ENCODE measurements at places on chromosomes 7 and 10. TPM values are rescaled to one million over a fixed set of nuclear protein-coding genes. Genes with fewer than 3 reads are reported as not detected.
A peak's percentile ranks its signal among the peaks of the same experiment; 100 is the strongest.

Gene TCAF2
- 1.2 TPM for polyA plus RNA-seq

Gene C10orf143
- 3.2 TPM for polyA plus RNA-seq

Gene SPAM1
- polyA plus RNA-seq = not detected

- H3K4me1 ChIP-seq = peaks cover 7% of the 10 kb centered on the region
- no peak for DNase-seq
- H3K4me3 ChIP-seq = peak overlapping the region; percentile 29
- no peaks in the 10 kb centered on the region for H3K27me3 ChIP-seq
- peaks cover 10% of the 10 kb centered on the region for H3K36me3 ChIP-seq
These were observed 809 bp upstream of the OGA start for GRCh38 chr10:101818872-101819633.

GRCh38 chr10:95336702-95337101 is 45.9 kb upstream of the PDLIM1 start:
- H3K4me3 ChIP-seq = no peak overlapping the region
- no peaks in the 10 kb centered on the region for H3K27me3 ChIP-seq
- H3K27ac ChIP-seq = no peak overlapping the region

DNA sequence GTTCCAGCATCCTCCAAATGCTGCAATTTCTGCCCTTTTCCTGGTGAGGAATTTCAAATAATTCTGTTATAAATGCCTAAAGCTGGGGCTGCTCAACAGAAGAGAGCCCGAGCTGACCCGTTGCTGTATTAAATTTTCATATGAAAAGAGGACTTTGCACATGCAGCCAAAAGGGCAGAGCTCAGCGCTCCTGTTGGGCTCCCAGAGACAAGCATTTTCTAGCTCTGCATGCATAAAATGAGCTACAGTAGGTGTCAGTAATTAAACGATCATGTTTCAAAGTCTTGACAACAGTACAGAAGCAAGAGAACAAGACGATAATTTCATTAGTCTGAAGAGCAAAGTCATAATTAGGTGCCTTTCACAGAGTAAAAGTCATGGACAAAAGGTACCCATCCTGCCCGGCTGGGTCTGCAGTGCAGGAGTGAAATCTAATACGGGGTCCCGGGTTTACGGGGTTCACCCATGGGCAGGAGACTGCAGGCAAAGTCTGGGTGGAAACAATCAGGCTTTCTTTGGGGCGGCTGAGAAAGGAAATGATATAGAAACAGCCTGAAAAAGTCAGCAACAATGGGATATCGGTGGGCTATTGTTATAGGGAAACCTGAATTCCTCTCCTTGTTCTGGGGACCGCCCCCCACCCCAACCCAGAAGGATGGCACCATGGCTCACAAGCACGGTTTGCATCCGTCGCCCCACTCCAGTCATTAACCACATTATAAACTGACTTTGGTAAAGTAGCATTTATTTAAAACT is 66.0 kb downstream of the EBF3 start:
- peaks cover 2% of the 10 kb centered on the region for H3K4me1 ChIP-seq
- no peak overlapping the region for H3K4me3 ChIP-seq
- DNase-seq = no peak
- no peaks in the 10 kb centered on the region for H3K36me3 ChIP-seq
- H3K27ac ChIP-seq = no peak overlapping the region

DNA sequence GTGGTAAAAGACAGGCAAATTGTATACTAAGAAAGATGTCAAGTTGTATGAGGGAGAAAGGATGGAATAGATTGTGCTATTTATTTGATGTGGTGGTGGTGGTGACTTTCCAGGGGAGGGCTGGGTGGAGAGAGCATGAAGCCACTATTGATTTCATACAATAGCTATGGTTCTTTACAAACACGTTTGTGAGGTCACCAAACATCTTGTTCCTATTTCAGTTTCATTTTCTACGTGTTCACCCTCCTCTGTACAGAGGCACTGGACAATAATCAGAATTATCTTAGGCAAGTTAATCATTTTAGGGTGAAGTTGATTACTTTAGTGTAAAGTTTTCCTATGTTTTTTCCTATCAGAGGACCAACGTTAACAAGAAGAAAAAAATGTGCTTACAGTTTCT is 10.3 kb upstream of the CNTNAP2 start:
- no peaks in the 10 kb centered on the region for H3K27me3 ChIP-seq
- no peak for DNase-seq
- H3K4me3 ChIP-seq = no peak overlapping the region

DNA sequence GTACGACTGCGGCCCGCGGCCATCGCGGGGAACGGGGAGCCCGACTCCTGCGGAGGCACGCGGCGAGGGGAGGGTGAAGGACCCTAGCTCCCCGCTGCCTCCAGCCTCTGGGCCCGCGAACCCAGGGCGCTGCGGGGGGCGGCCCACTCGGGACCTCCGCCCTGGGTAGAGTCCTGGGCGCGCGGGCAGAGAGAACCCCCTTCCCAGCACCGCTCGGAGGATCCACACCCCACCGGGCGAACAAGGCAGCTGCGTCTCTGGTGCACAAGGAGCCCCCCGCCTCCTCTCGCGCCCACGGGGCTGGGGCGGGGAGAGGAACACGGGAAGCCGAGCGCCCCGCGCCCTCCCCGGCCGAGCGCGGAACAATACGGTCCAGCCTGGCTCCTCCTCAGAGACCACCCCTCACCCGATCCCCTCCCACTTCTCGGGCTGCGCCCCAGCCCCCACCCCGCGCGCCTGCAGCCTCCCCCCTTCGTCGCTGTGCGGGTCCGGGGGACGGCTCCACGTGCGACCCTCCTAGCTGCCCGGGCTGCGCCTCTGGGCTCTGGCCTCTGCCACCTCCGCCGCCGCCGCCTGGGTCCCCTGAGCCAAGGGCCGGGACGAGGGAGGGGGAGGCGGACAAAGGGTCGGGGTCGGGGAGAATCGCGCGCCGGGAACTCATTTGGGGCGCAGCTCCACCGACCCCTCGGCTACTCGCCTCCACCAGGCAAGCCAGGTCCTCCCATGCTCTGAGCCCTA is at the start of gene WDR86:
Gene WDR86, minus strand, starts transcription at position 372 of the 738 bp plus-strand sequence. CDS start 449 bp downstream, outside the sequence.
- peaks cover 5% of the 10 kb centered on the region for H3K27me3 ChIP-seq
- no peak within 1 kb of the TSS for H3K4me3 ChIP-seq
- H3K4me1 ChIP-seq = no peaks in the 10 kb centered on the region
- no peak within 1 kb of the TSS for H3K27ac ChIP-seq
- DNase-seq = peak; percentile 90

DNA sequence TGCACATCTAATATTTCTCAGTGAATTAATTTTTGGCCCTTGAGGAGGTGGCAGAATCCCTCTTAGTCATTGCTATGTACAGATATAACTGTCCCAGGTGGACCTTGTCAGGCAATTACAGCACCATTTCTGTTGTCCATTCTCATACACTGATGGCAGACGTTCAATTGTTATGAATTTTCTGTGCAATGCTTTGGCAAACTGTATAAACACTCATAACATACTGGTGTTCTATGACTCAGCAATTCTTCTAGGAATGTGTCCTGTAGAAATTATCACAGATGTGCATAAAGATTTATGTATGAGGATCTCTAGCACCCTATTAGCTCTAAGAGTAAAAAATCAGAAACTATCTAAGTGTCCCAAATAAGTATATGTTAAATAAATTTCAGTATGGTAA is 80.8 kb downstream of the DNAJB9 start:
- no peak overlapping the region for H3K4me3 ChIP-seq
- H3K36me3 ChIP-seq = no peaks in the 10 kb centered on the region

- no peak overlapping the region for H3K27ac ChIP-seq
- no peaks in the 10 kb centered on the region for H3K36me3 ChIP-seq
- no peaks in the 10 kb centered on the region for H3K4me1 ChIP-seq
- H3K27me3 ChIP-seq = no peaks in the 10 kb centered on the region
- no peak overlapping the region for H3K4me3 ChIP-seq
These were observed 333.8 kb downstream of the GALNT17 start for GRCh38 chr7:71465741-71466189.

DNA sequence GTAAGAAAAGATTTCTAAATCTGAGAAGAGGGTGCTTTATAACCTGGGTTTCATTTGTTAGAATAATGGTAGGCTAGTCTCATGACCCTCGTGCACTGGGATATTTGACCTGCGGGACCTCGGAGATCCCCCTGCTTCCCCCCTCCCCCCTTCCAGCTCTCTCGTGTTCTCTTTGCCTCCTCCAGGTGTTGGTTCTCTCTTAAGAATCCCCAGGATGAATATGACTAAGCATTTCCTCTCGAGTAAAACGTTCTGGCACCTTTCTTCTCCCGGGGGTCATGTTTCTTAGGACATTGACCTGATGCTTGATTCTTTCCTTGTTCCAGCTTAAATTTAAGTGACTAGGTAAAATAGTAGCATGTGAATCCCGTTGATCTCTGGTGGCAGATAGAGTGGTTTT is 71.2 kb downstream of the SHH start:
- H3K36me3 ChIP-seq = peaks cover 41% of the 10 kb centered on the region
- DNase-seq = no peak
- H3K4me1 ChIP-seq = no peaks in the 10 kb centered on the region
- H3K4me3 ChIP-seq = no peak overlapping the region
- no peaks in the 10 kb centered on the region for H3K27me3 ChIP-seq
